ENCODE measurements at places on chromosomes 3 and 15. TPM values are rescaled to one million over a fixed set of nuclear protein-coding genes. Genes with fewer than 3 reads are reported as not detected.

Gene GOLGA6B
- total RNA-seq = not detected

Gene PDIA3
- total RNA-seq = 183 TPM

Gene FGF7
- 0.11 TPM for total RNA-seq

Gene HRH1
- not detected for total RNA-seq

Gene FBXL22
- 1.4 TPM for total RNA-seq

Gene LINGO1
- not detected for total RNA-seq

Gene ISLR2
- total RNA-seq = not detected

Gene GADL1
- total RNA-seq = not detected

Gene JMJD7
- total RNA-seq = 75.8 TPM

Gene KCNAB1
- total RNA-seq = not detected

Gene IFT122
- 22.2 TPM for total RNA-seq

Gene CCDC12
- 56.9 TPM for total RNA-seq

Gene SEMA3G
- total RNA-seq = not detected

Gene PAQR5
- not detected for total RNA-seq

Gene EBLN2
- total RNA-seq = 7.0 TPM

Gene PARL
- 49.1 TPM for total RNA-seq

Gene LSMEM2
- not detected for total RNA-seq

Gene TAGLN3
- total RNA-seq = not detected

Gene CHRD
- not detected for total RNA-seq

Gene GP9
- not detected for total RNA-seq

Gene ATP10A
- 57.6 TPM for total RNA-seq

Gene DUOX1
- not detected for total RNA-seq

Gene PCOLCE2
- total RNA-seq = not detected

Gene ULK4
- 22.3 TPM for total RNA-seq

Gene ROPN1
- not detected for total RNA-seq

Gene SLC2A2
- not detected for total RNA-seq

Gene ARHGEF3
- total RNA-seq = 91.8 TPM

Gene FILIP1L
- 6.7 TPM for total RNA-seq

Gene RPUSD2
- 10.6 TPM for total RNA-seq

Gene SLC24A5
- not detected for total RNA-seq

Gene MCTP2
- 17.0 TPM for total RNA-seq

Gene XCR1
- 0.05 TPM for total RNA-seq

Gene THSD4
- not detected for total RNA-seq

Gene CASR
- total RNA-seq = not detected

Gene GRM7
- total RNA-seq = not detected

Gene SPTSSB
- total RNA-seq = not detected

Gene SLITRK3
- total RNA-seq = not detected

Gene RBPMS2
- not detected for total RNA-seq

Gene NTRK3
- not detected for total RNA-seq

Gene SLC22A13
- 0.65 TPM for total RNA-seq

Gene SOX14
- total RNA-seq = not detected
